Stimulated activated CD8-positive, alpha-beta memory T cell treated with anti-CD3 and anti-CD28 coated beads, Interleukin-4, amount 100 ng/mL, for 24 hours (primary cell): ENCODE measurements at places on chromosomes 3 and 15.

- no peak for DNase-seq
Measured at GRCh38 chr15:69417581-69417980, 3.4 kb downstream of the KIF23 start.

DNA sequence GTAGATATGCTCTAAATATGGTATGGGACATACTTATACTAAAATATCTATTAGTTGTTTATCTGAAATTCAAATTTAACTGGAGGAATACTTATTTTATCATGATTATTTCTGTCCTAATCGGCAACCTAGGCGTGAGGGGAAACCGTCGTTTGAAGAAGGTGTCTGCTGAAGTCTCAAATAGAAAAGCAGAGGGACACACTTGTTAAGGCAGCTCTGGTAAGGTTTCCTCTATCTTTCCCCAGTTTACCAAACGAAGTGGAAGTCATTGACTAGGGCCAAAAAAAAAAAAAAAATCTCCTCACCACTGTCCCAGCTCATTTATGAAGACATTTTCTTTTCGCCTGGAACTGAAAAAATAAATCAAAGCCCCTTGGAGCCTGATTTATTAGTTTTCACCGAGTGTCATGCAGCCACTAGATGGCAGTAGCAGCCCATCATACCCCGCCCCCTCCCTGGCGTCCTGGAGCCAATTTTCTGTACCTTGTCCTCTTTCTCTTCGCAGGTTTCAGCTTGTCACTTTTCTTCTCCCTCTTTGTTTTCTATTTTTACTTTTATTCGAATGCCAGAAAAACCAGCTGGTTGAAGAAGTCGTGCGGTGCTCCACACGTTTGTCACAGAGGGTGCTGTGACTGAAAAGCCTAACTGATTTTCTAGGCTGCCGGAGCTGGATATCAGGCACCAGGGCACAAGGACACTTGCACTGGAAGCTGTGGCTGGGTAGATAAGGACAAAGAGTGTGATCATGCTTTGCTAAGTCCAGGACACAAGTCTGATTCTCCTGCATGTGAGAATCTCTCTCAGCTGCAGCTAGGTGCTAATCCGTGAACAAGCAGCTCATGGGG lies 238.7 kb downstream of the ZPLD1 start:
- DNase-seq: peak; percentile 47

GRCh38 chr15:98676586-98677270 lies 28.4 kb downstream of the IGF1R start:
- no peak for DNase-seq

DNA sequence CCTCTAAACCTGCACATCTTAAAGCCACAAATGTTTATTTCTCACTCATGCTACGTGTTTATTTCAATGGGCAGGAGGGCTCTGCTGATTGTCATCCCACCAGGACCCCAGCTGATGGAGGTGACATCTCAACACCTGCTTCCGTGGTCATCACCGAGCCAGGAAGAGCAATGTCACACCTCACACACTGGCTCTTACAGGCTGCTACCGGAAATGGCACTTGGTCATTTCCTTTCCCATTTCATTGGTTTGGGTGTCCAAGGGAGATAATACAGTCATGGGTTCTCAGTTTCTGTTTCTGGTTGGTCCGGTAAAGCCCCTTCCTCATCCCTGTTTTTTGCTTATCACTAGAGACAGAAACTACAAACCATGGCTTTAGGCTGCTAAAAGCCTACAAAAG lies 41.9 kb downstream of the ABHD2 start:
- peak; percentile 14 for DNase-seq

GRCh38 chr3:24483873-24484272 lies 10.8 kb downstream of the THRB start:
- no peak for DNase-seq

DNA sequence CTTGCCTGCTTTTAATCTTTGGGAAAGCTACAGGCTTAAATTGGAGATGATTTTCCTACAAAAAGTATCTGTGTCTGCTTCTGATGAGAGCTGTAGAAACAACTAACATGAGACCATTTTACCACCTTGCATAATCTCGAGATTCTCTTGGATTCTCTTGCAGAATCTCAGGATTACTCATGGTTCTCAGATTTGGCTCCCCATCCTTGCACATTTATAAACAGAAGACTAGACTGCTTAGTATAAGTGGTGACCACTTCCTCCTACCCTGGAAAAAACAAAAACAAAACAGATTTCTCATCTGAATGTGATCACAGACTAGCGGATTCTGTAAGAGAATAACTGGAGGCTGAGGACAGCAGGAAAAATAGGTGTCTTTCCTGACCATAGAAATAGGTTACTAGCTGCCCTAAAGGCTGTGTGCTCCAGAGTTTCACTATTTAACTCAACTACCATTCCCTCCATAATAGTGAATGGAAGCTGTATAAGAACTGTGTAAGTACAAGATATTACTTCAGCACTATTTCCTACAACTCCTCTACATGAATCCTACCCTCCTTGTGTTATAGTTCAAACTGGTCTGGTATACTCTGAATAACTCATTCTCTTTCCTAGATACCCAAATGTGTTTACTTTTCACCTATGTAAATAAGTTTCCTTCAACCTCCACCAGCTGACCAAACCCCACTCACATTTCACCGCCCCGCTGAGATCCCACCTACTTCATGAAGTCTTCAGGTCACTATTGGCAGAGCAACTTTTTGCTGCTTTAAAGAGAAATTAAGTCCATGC lies 122.2 kb upstream of the C2CD4B start:
- no peak for DNase-seq

GRCh38 chr15:42050484-42051255 lies 29.8 kb upstream of the PLA2G4E start:
- no peak for DNase-seq

- DNase-seq: no peak
Measured at GRCh38 chr3:69496856-69497255, 111.0 kb upstream of the FRMD4B start.
